Germinal center (tissue), 1 donor: ENCODE measurements at places on chromosomes 6 and 20.

DNA sequence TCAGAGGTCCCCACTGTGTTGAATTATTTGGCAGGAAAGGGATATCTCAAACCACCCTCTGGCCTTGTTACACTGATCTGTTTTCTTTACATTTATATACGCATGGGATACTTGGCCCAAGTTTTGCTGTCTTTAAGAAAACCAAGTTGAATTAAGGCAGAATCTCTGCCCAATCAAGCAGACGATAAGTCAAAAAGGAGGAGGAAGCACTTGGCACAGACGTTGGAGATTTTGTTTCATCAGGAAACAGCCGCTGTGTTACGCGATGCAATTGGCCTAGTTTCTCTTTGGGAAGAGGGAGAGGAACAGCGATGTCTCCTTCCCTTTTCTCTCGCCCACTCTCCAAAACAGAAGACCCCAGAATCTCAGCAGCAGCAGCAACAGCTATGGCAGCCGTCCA, 20.2 kb upstream of the NAA20 start:
- DNase-seq, result no peak

DNA sequence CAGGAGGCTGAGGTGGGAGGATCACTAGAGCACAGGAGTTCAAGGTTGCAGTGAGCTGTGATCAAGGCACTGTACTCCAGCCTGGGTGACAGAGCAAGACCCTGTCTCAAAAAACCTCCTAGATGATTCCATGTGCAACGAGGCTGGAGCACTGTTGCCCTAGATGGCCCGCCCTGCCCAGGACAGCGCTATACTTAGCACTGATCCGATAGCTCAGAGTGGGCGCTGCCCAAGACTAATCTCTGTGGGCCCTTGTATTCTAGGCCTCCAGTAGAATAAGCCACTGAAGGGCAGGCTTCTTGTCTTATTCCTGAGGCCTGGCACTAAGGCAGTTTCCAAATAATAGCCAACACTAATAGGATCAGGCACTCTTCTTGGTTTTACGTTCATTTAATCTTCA, 41.0 kb downstream of the STK35 start:
- no peak for DNase-seq

- peak; percentile 53 for DNase-seq
These were observed 8.8 kb upstream of the PIM1 start for GRCh38 chr6:37160922-37161778.

DNA sequence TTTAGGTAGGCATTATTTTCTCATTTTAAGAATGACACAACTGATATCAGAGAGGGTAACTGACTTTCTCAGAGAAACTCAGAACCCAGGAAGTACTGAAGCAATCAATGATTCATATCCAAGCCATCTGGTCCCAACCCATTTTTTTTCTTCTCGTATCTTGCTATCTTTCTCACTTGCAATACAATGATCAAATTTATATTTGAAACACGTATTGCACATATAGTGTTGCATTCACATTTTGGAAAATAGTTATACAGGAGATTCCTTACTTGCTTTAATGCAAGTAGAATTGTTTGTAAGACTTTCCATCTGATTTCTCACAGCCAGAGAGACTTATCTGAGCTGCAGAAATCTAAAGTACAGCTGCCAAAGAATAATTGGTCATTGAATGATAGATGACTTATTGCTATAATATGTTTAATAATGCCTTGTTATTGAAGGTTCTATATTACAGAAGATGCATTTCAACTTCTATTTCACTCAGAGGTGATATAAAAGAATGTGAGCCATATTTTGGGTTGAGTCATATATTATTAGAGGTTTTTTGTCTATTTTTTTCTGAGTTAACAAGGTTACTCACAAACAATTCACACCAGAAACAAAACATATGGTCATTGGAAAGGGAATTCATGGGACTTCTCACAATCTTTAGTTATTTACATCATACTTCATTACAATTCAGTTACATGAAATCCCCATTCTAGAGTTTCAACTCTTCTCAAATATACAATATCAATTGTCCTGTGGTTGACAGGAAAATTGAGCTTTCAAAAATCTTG, 337.5 kb upstream of the CITED2 start:
- no peak for DNase-seq

GRCh38 chr20:32437391-32438074, 79.4 kb downstream of the ASXL1 start:
- no peak for DNase-seq

GRCh38 chr20:49892260-49892659, 23.1 kb downstream of the SPATA2 start:
- no peak for DNase-seq

DNA sequence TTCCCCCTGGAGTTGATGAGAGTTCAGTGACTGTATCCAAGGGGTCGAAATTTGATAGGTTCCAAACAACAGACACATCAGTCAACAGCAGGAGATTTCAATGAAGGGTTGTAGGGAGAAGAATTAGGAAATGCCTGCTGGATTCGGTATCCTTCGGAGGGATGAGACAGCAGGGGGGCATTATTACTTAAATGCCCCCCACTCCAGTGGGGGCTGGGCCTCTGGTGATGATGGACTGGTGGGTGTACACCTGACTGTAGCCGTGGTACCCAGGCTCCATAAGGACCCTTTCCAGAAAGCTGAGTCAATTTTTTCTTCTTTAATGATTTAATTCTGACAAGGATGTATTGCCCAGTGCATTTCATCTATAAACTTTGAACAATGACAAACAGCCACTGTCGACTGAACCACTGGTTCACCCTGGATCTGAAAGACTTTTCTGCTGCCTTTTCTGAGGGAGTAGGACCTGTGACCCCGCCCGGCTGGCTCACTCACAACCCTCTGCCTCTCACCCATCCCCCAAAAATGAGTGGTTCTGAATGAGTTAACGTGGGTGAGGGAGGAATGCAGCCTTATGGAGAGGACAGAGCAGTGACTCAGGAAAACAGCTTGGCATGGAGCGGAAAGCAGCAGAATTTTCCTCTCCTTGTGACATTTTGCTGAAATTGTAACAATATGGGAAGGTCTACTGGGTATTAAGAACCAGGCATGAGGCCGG, 41.0 kb downstream of the ZMYND8 start:
- DNase-seq, result no peak

- DNase-seq, result no peak
These were observed 195.5 kb upstream of the FBXL4 start for GRCh38 chr6:99143108-99143861.

GRCh38 chr6:68718385-68719073, 83.4 kb downstream of the ADGRB3 start:
- no peak for DNase-seq

DNA sequence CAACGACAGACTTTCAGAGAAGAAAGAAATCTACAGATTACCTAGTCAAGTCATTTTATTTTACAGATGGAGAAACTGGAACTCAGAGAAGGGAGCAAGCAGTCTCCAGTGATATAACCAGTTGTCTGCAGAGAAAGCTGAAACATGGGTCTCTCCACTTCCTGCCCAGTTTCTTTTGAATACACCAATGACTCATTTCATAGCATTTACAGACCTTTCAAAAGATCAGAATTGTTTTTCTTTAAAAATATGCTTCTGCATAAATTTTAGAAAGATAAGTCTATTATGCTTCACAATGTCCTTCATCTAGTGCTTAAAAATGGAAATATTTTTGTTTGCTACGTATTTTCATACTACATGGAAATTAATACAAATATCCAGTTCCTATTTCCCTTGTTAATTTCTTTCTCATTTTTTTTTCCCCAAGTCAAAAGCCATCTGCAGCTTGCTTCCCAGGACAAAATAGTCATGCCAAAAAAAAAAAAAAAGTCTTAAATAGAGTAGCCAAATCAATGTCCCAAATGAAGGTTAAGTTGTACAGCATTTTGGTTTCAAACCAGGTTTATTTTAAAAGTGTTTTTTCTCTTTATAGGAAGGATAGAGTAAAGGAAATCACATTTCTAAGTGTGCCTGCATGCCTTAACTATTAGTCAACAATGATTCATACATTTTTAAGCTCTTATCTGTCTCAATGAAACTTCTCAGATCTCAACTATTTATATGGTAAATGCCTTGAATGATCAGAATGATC, 36.9 kb downstream of the ARHGAP18 start:
- no peak for DNase-seq

- DNase-seq, result no peak
These were observed 912 bp upstream of the OR12D3 start for GRCh38 chr6:29376003-29376402.

GRCh38 chr6:133809406-133809805, 79.5 kb upstream of the TCF21 start:
- no peak for DNase-seq

DNA sequence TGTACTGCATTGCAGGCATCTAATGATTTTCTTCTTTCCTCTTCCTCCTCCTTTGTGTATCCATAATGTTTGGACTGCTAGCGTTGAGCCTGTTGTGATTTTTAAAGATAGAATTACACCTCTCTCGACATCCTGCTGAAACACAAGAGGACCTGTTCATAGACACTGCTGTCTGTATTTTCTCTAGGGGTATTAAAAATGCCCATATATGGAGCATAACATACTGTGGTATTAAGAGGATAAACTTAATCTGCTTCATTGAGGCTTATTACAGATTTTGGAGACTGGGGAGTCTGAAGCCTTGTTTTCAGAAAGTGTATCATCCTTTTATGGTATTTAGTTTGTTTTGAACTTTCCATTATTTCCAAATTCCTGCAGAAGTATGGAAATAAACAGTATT, 414.3 kb downstream of the CDKAL1 start:
- no peak for DNase-seq

- DNase-seq, result no peak
These were observed 515.7 kb upstream of the BTBD3 start for GRCh38 chr20:11401988-11402387.

GRCh38 chr6:925656-926213, 232.8 kb upstream of the EXOC2 start:
- no peak for DNase-seq

DNA sequence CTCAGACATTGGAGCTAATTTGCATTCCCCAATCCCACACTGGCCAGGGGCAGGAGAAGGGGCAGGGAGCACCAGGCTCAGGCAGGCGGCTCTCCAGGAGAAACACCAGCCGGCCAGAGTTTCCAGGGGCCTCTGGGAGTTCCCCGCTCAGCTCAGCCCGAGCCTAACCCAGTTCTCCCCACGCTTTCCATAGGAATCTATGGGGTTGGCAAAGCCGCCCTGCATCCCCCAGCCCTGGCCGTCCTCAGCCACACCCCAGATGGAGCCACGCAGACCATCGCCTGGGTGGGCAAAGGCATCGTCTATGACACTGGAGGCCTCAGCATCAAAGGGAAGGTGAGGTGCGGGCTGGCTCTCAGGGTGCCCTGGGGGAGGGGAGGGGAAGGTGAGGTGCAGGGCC, 8.2 kb downstream of the NPEPL1 start:
- no peak for DNase-seq

GRCh38 chr6:90086517-90086916, 192.2 kb downstream of the GJA10 start:
- DNase-seq, result no peak

DNA sequence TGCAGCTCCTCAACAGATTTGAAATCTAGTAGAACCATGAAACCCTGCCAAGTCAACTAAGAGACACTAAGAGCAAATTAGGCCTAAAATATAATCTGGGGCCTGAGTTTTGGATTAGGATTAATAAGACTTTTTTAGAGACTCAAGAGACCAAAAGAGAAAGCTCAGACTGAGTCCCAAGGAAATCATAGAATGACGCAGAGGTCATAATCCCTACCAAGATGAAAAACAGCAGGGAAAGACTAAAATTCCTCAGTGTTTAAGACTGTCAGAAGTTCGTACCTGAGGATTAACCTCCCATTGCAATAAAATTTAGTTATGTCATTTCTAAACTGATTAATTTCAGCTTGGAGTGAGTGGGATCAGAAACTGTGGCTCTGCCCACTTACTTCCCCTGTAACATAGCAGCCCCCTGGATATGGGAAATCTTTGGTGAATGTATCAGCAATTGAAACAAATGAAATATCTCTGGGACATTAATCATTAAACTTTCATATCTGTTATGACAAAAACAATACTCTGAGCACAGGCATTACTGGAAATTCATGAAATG, 200.3 kb downstream of the EDN1 start:
- no peak for DNase-seq

DNA sequence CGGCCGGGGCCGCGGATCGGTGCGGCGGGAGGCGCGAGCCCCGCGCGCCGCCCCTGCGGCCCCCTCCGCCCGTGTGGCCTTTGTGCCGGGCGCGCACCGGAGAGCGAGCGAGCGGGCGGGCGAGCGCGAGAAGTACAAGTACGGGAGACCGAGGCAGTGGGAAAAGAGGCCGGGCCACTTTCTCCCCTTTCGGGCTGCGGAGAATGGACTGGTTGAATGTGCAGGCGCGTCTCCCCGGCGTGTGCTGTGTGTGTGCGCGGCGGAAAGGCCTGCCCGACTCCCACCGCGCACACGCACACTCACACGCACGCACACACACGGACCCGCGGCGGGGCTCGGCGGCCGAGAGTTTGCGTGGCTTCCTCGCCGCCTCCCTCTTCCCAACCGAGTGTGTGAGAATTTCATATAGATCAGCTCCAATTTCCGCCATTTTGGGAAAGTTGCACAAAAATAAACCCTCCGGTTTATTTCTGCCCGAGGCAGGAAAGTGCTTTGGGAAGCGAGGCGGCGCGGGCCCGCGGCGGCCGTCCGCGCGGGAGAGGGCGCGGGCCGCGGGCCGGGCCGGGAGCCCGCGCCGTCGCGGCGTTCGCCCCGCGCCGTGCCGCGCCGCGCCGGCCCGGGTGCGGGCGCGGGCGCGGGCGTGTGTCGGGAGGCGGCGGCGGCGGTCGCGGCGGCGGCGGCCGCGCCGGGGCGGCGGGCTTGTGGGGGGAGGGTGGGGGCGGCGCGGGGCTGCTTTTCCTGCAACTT, 1.1 kb downstream of the L3MBTL3 start:
- peak; percentile 34 for DNase-seq

DNA sequence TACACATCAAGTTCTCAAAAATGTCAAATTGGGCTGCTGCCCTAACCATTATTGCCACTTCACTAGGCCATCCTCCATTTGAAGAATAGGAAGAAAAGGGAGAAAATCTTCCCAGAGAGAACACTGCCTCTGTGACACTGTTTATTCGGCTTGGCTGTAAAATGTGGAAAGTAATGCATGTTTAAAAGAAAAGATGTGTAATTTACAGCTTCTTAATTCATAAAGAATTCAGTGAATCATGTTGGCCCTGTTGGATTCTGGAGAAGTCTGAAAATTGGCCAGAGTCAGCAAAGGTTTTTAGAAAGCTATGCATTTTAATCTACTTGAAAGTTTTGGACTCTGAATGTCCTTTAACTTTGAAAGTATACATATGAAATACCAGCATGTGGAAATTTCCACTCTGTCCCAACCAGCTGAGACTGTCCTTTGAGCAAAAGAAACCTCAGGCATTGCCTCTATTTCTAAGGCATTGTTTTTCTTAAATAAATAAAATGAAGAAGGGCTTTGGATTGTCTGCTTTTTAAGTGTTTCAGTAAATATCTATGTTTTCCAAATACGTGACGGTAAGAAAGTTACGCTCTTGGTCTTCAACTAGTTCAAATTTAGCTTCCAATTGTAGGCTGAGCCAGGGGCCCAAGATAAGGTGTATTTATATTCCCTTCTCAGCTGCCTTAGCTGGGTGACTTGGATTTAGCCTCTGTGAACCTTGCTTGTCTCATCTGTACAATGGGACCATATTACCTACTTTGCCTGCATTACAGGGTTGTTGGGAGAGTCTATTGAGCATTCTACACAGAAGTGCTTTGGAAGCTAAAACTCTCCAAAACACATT, 222.2 kb downstream of the UST start:
- no peak for DNase-seq

GRCh38 chr6:122564230-122564629, 46.0 kb upstream of the PKIB start:
- no peak for DNase-seq

- DNase-seq, result no peak
These were observed 25.2 kb downstream of the GPX6 start for GRCh38 chr6:28490205-28490890.
